Activated T-helper 9 cell treated with anti-CD3 and anti-CD28 coated beads, Interleukin-2, amount 50 U/mL, for 16 hours (primary cell): ENCODE measurements at places on chromosomes 13 and 19.

DNA sequence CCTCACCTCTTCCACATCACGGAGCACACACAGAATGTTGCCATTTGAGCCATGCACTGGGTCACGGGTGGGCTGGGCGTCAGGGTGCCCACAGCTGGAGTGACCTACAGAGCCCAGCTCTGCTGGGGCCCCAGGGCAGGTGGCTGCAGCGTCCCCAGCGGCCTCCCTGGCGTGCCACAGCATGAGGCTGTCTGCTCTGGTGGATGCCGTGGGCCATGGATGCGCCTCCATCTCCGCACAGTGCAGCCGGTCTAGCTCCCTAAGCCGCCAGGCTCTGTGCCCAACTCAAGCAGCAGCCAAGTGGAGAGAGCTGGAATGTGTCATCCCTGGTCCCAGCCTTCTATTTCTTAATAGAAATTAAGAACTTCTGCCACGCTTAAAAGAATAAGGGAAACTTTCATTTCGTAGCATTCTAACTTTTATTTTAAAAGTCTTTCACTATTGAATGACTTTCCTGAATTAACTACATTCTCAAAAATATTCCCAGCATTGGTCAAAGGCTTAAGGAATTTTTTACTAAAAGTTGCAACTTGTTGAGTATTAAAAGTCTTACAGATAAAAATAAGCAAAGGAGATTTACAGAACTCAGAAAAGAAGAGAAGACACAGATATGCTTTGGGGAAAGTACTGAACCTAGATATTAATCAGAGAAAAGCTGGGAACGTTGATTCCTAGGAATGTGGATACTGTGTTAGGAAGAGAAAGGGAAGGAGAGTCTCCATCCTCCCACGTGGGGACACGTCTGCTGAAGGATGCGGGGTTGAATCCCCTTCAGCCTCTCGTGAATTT lies 59.3 kb downstream of the ATP11A start:
- DNase-seq = no peak

DNA sequence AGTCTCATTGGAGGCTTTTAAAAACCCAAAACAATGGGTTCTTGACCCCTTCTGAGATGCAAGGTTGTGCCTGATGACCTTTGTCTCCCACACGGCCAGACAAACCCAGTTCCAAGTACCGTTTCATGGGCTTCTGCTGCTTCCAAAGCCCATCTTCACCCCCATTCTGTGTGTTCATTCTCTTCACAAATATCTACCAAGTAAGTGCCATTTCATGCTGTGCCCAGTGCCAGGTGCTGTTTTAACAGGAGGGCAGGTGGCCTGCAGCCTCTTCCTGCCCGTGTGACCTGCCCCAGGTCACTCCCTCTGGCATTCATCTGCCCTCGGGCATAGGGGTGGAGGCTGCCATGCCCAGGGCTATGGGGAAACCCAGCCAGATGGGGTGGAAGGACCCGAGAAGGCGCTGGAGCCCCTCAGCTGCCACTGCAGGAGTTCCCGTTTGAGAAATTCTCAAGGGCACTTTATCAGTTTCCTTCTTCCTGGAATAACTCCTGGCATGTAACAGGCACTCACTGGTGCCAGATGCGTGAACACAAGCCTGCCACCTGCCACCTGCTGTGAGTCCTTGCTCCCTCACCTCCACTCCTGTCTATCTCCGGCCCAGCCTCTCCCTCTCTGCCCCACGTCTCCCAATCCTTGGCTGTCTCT lies 12.5 kb downstream of the CAPN12 start:
- DNase-seq = no peak

DNA sequence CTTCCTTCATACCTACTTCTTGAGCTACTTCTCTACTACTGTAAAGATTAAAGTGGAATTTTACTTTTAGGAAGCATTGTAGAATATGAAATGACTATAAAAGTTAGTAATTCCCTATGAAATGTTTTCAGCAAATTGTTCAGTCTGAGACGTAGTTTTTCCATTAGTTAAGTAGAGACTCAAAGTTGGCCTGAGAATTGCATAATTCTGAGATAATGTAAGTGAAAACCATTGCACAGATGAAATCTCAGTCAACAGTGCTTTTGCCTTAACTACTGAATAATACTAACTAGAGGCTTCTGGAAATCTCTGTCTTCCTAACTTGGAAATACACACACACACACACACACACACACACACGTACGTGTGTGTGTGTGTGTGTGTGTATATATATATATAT lies 125.9 kb downstream of the FGF14 start:
- DNase-seq = no peak

- no peak for DNase-seq
Observed at GRCh38 chr19:43468354-43469159, 3.1 kb upstream of the LYPD3 start.

GRCh38 chr13:44431150-44431549 lies 57.5 kb downstream of the SERP2 start:
- no peak for DNase-seq

DNA sequence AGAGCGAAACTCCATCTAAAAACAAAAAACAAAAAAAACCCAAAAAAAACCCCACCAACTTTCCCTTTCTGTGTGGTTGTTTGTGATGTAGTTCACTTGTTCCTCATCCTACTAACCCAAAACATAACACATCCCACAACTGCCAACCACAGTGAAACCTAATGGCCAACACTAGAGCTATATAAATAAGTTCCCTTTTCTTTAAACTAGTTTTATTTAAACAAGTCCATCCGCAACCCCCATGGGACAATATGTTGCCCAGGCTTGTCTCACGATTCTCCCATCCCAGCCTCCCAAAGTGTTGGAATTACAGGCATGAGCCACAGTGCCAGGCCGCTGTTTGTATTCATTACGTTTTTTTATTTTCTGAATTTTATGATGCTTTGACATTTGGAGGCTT lies 71.2 kb upstream of the ADGRE5 start:
- DNase-seq = no peak

DNA sequence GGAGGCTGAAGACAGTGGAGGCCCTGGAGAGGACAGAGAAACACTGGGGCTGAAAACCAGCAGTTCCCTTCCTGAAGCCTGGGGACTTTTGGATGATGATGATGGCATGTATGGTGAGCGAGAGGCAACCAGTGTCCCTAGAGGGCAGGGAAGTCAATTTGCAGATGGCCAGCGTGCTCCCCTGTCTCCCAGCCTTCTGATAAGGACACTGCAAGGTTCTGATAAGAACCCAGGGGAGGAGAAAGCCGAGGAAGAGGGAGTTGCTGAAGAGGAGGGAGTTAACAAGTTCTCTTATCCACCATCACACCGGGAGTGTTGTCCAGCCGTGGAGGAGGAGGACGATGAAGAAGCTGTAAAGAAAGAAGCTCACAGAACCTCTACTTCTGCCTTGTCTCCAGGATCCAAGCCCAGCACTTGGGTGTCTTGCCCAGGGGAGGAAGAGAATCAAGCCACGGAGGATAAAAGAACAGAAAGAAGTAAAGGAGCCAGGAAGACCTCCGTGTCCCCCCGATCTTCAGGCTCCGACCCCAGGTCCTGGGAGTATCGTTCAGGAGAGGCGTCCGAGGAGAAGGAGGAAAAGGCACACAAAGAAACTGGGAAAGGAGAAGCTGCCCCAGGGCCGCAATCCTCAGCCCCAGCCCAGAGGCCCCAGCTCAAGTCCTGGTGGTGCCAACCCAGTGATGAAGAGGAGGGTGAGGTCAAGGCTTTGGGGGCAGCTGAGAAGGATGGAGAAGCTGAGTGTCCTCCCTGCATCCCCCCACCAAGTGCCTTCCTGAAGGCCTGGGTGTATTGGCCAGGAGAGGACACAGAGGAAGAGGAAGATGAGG lies 1.5 kb downstream of the PPP1R15A start:
- DNase-seq = no peak

DNA sequence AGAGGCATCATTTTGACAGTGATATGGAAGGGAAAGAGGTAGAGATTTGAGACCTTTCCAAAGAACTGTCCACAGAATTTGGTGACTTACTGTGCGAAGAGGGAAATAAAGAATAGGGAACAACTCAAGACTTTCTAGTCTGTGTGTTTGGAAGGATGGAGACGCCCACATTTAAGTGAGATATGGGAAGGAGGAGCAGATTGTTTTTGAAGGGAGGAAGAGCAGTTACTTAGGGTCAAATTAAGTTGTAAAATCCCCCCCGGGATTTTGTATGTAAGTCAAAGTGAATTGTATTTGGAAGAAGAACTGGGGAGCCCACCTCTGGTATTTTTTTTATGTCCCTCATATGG lies 1.2 kb downstream of the USPL1 start:
- no peak for DNase-seq

GRCh38 chr19:1213391-1214286 lies 8.1 kb downstream of the STK11 start:
- DNase-seq = no peak

- DNase-seq = no peak
Observed at GRCh38 chr19:6224308-6224675, 55.5 kb downstream of the MLLT1 start.
